ENCODE measurements at places on chromosomes 5 and 9.

GRCh38 chr5:5686356-5686755, 263.9 kb downstream of the ICE1 start:
- no peak for DNase-seq

DNA sequence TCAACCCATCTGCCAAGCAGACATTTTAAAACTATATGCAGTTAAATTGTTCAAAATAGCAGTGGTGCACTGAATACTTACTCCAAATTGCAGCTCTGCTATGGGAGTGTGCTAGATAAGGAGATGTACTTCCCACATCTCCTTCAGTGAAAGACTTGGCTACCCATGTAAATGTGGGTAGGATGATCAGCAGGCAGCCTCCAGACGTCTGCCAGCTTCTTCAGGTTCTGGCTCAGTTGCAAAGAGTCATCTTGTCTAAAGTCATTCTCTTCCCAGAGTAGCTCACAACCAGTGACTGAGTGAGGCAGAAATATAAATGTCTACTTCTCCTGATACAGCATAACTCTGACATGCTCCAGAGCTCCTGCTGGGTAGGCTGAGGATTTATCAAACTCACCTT, 1050.0 kb upstream of the CDH10 start:
- DNase-seq, result no peak

GRCh38 chr5:135442431-135443160, 4.6 kb downstream of the DCANP1 start:
- DNase-seq, result no peak

GRCh38 chr5:116747881-116748280, 173.3 kb upstream of the SEMA6A start:
- DNase-seq, result peak; percentile 58

GRCh38 chr5:98365126-98365525, 408.3 kb upstream of the RGMB start:
- DNase-seq, result no peak

GRCh38 chr5:40653221-40654022, 26.3 kb upstream of the PTGER4 start:
- DNase-seq, result no peak

GRCh38 chr5:101338226-101338625, 435.1 kb upstream of the ST8SIA4 start:
- DNase-seq, result no peak

GRCh38 chr5:95422838-95423237, 31.7 kb downstream of the FAM81B start:
- DNase-seq, result no peak

- DNase-seq, result no peak
Measured at GRCh38 chr9:27369591-27369990, 72.6 kb upstream of the EQTN start.

- DNase-seq, result no peak
Measured at GRCh38 chr5:134503937-134504437, 21.5 kb upstream of the JADE2 start.

- no peak for DNase-seq
Measured at GRCh38 chr9:95495961-95496360, 20.8 kb downstream of the PTCH1 start.

GRCh38 chr5:28104080-28104479, 1065.7 kb upstream of the CDH9 start:
- DNase-seq, result no peak

GRCh38 chr5:27437594-27438200, 399.3 kb upstream of the CDH9 start:
- peak; percentile 16 for DNase-seq

DNA sequence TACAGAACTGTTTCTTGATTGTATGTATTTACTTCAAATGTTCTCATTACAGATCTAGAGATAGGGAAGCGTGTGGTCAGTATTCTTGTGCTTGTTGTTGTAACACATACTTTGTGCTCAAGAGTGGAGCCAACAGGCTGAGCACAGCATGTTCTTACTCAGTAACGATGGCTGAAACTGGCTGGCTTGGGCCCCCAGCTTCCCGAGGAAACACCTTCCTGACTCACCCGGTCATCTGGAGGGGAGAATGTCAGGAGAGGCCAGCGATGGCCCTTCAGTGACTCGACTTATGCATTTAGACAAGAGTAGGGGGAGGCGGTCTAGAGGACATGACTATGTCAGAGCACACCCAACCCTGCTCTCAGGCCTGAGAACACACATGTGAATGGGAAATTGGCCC, 25.6 kb downstream of the ZNF474 start:
- no peak for DNase-seq

- DNase-seq, result no peak
Measured at GRCh38 chr5:157309796-157310195, 43.9 kb downstream of the CYFIP2 start.

DNA sequence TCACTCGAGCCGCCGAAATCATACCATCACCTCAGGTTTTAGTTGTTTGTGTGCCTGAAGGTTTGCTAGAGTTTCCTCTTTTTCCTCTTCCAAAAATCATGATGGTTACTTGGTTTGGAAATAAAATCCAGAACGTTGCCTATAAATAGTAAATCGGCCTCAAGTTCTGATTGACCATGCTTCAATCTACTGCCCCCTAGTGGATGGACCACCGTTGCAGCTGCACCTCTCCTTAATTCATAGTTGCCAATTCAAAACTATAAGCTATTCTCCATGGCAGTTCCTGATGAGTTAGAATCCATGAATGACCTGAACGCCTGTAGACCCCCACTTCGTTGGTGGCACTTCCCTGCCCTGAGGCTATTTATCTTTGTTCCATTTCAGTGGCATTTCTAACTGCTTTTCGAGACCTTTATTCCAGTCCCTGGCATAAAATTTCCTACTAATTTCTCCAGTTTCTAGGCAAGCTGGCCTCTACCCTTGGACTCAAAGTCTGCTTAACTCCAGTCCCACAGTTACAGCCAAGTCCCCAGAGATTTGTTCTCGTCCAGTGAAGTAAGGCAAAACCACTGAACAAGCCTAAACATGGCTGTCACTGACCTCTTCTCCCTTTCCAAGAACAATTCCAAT, 422.6 kb downstream of the EFNA5 start:
- DNase-seq, result no peak

GRCh38 chr5:76766746-76767145, 50.8 kb downstream of the F2R start:
- no peak for DNase-seq

GRCh38 chr9:89750117-89750791, 145.4 kb downstream of the GADD45G start:
- DNase-seq, result peak; percentile 83

GRCh38 chr9:134146774-134147493, 11.1 kb downstream of the WDR5 start:
- no peak for DNase-seq

- DNase-seq, result no peak
Measured at GRCh38 chr9:82970359-82970758, 92.6 kb downstream of the RASEF start.
